ENCODE measurements at places on chromosomes 7 and 10. TPM values are rescaled to one million over a fixed set of nuclear protein-coding genes. Genes with fewer than 3 reads are reported as not detected.
A peak's percentile ranks its signal among the peaks of the same experiment; 100 is the strongest.

DNA sequence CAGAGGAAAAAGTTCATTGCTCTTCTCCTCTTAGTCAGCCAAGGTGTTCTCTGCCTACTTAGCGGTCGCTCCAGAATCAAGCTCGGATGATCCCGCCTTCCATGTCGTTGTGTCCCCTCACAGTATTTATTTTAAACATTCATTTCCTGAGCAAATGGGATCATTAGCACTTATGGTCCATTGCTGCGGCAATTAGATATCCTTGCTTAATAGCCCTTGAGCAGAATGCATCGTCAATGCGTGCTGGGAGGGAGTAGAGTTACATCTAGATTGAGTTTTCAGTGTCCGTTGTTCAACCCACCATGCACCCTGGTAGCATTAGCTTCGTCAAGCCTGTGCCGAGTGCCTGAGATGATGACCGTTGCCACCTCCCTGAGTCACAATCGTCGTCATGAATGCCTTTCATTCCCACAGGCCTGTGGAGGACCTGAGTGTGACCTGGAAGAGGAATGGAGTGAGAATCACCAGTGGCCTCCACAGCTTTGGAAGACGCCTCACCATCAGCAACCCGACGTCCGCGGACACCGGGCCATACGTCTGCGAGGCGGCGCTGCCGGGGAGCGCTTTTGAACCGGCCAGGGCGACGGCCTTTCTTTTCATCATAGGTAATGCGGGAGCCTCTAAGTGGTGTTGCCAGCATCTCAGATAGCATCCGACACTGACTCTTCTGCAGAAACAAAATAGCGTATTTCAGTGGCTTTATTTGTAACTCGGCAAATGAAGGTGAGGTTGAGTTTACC is 650.4 kb downstream of the SDK1 start:
- no peak for DNase-seq

DNA sequence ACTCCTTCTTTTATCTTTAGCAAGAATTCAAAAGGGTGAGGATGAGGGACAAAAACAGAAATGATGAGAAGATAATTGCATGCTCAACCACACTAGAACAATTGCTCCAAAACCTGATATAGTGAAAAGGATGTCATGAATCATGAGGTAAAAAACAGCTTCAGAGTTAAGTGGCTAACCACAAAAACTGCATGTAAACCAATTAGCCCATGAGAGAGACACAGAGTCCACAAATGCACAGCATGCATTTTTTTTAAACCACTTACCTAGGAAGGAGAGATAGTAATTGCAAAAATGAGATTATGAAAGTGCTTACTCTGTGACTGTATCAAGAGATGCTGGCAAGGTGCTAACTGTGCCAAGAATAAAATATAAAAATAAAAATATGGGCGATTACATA is 132.9 kb downstream of the MBL2 start:
- no peak for DNase-seq

DNA sequence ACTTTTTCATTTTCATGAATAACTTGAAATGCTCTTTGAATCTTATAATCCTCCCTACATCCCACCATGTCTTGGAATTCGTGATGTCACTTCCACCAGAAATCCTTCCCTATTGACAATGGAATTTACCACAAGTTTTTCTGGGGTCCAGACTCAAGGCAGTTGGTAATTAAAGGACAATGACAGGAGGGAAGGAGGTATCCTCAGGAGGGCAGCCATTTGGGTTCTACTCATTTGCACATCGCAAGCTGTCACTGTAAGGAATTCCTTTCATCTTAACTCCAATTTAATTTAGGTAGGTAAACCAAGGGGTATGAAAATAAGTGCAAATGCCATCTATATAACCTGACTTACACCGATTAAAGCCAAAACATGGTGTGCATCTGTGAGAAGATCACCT is 21.9 kb downstream of the LRRC17 start:
- no peak for DNase-seq

Gene METTL27
- total RNA-seq, result 5.1 TPM

Gene CRTAC1
- 22.9 TPM for total RNA-seq

Gene TSPAN13
- 8.5 TPM for total RNA-seq

DNA sequence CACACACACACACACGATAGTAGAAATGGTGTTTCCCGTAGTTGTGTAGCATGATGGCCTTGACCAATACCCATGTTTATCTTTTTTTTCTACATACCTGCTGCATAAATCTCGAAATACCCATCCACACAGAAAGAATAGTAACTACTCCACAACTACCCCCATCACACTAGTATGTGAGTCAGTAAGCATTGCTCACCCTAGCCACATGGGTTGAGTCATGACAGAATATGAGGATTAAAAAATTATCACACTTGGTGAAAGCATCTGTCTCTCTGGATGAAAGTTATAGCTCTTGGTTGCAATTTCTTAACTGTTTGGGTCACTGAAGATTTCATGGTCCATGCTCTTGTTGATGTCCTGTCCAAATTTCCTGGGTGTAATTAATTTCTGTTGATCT is 103.4 kb upstream of the MDFIC start:
- DNase-seq, result no peak

- no peak for DNase-seq
These were observed 19.7 kb downstream of the ADGRA1 start for GRCh38 chr10:133107442-133107841.

Gene OR2A12
- not detected for total RNA-seq

DNA sequence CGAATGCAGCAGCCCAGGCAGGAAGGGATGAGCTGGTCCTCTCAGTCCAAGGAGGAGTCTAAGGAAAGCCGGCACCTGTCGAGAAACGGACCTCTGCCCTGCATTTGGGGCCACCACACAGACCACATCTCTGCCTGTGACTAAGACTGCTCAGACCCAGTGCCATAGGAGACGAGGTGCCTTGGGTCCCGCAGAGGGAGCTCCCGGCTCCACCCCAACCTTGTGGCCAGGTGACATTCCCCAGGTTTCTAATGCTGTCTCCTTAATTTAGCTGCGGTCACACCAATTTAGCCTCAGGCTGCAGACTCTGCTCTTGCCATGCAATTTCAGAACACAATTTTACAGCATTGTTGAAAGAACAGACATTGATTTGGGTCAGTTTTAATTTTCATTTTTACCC is 22.8 kb upstream of the CRHR2 start:
- DNase-seq, result no peak

GRCh38 chr10:22698941-22699440 is 15.4 kb downstream of the PIP4K2A start:
- DNase-seq, result no peak

GRCh38 chr7:36154255-36155212 is 1.5 kb downstream of the EEPD1 start:
- DNase-seq, result no peak

- DNase-seq, result no peak
These were observed 50.8 kb downstream of the C10orf120 start for GRCh38 chr10:122648599-122649428.

Gene PPP1R9A
- total RNA-seq, result 15.5 TPM

GRCh38 chr10:114043532-114044246 is at the start of gene ADRB1:
Gene ADRB1, plus strand, starts transcription at chr10:114043866. Its CDS starts 267 bp downstream, at chr10:114044133.
- peak; percentile 91 for DNase-seq

DNA sequence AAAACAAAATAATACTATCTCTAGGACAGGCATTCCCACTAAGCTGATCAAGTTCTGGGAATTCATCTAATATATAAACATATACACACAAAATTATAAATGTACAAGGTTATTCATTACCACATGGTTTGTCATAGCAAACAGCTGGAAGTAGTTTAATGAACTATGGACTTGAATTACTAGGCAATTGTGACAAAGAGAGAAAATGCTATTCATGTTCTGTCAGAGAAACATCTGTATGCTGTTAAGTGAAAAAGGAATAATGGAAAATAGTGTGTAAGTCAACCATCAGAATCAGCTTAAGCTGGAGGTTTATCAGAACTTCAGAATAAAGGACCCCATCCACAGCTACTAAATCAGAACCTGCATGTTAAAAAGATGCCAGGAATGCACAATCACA is 2.8 kb downstream of the ZNF248 start:
- no peak for DNase-seq

Measured in posterior vena cava (tissue), 2 donors.